ENCODE measurements at places on chromosomes 5 and 9.

GRCh38 chr9:108443019-108443633 lies 412.7 kb downstream of the ACTL7B start:
- DNase-seq: peak; percentile 24

DNA sequence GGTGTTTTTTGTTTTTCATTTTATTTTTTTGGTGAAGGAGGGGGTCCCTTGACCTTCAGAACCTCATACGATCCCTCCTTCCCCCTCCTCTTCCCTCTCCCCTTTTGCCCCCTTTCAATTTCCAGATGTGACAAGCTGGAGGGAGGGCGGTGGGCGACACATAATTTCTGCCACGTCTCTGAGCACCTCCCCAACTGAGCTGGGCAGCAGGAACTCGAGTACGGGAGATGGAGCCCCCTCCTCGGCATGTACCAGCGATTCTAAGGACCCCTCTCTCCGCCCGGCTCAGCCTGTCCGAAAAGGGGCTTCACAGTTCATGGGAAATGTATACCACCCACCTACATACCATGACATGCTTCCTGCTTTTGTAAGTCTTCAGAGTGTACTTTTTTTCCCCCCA lies 52.4 kb downstream of the PRRC2B start:
- no peak for DNase-seq

DNA sequence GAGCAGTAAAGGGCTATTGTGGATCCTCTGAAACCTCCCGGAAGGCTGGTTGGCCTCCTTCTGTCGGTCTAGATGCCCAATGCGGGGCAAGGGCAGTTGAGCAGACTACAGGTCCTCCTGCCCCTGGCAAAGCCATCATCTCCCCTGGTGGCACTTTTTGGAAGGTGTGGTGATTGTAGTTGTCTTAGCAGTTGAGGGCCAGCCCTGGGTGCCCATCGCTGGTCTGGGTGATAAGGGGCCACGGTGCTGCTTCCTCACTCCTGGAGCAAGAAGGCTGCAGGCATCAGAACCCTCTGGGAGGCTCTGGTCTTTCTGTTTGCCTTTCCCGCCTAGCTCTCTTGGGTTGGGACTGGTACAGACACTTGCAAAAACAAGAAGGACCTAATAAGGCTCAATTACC lies 63.8 kb downstream of the CYSTM1 start:
- no peak for DNase-seq

DNA sequence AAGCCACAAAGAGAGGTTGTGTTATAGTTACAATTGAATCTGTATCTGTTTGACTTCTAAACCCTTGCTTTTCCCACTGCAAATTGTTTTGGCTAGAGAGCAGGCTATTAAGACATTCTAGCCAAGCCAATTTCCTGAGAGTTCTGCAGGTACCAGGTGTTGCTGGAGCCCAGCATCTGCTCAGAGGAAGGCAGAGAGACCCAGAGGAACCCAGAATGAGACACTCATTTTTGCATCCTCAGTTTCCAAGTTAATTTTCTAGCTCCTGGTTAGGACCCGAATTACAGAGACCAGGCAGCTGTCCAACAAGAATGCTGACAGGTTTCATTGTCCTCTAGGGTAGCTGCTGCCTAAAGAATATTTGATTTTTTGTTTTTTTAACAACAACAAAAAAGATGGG lies 266.2 kb downstream of the TRIM32 start:
- no peak for DNase-seq

GRCh38 chr9:85414390-85414789 lies 327.4 kb downstream of the AGTPBP1 start:
- no peak for DNase-seq
